Hypothalamus (tissue), 51 donors: ENCODE measurements at places on chromosomes 12 and 14.

DNA sequence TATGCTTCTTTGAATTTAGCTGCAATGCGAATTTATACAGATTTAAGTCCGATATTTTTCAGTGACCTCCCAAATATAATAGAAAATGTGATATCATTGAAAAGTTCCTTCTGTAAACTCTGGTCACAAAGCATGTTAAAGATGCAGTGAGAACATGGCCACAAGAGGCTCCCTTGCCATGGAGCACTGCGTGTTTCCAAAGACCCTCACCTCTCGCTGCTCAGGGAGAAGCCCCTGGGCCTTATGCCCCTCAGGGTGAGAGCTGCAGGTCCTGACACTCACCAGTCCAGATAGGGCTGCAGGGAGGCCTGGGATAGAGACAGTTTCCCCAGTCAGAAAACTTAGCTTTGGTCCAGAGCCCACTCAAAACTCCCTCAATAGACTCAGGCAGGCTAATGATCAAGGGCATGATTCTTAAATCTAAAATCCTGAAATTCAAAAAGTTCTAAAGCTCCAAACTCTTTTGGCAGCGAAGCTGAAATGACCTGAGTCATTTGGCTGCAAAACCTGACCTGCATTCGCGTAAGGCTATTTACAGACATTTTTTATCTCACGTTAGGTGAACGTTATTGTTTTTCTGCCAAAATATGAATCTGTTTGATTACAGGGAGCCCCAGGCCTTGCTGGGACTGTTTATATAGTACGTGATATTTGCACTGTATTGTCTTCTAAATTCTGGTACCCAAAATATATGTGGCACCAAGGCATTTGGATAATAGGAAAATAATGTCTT, 67.8 kb downstream of the CAPZA3 start:
- DNase-seq, result no peak

- DNase-seq, result peak; percentile 72
These were observed 157.9 kb upstream of the PARP11 start for GRCh38 chr12:4030929-4031702.

DNA sequence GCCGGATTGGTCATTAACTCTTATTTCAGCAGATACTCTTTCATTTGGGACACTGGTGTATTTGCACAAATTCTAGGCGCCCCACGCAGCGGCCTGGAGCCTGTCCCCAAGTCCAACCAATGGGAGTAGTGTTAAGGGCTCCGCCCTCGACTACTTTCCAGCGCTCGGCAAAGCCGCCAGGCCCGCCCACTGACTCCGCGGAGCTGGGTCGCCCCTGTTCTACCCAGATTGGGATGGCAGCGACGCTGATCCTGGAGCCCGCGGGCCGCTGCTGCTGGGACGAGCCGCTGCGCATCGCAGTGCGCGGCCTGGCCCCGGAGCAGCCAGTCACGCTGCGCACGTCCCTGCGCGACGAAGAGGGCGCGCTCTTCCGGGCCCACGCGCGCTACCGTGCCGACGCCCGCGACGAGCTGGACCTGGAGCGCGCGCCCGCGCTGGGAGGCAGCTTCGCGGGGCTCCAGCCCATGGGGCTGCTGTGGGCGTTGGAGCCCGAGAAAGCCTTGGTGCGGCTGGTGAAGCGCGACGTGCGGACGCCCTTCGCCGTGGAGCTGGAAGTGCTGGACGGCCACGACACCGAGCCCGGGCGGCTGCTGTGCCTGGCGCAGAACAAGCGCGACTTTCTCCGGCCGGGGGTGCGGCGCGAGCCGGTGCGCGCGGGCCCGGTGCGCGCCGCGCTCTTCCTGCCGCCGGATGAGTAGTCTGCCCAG, at the start of gene ACOT6:
TSS of gene ACOT6 (plus strand) at position 179 of the 707 bp plus-strand sequence. CDS start at position 234, 55 bp downstream.
- peak; percentile 30 for DNase-seq

DNA sequence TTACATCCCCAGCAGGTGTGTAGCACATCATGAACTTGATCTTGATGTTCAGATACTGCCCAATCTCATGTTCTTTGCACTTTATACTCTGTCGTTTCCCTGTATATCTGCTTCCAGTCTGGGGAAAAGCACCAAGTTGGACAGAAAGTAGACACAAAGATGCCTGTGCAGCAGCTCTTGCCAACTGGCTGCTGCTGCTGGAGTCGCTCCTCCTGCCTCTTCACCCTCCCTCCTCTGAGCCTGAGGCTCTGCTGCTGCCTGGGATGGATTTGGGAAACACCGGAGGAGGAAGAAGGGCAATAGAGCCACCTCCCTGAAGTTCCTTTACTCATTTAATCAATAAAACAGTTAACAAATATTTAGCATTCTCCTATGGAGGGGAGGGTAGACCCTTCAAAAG, 32.4 kb downstream of the ADCK1 start:
- no peak for DNase-seq

DNA sequence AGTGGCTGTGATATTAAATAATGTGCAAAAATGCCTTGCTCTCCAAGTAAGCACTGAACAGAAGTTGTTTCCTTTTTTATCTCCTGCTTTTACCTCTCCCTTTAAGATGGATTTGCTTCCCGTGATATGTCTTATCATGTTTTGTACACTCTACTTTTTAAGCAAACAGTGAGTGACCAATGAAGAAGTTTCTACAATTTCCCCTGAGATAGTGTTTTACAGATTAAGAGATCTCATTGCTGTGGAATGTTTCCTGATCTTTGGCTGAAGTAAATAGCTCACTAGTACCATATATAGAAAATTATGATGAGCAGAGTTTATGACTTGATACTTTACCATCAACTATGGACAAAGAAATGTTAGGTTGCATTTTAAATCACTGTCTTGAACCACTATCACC, 184.8 kb upstream of the PDE3A start:
- no peak for DNase-seq

- DNase-seq, result peak; percentile 7
These were observed 65.0 kb downstream of the PITPNM2 start for GRCh38 chr12:123085730-123086487.

DNA sequence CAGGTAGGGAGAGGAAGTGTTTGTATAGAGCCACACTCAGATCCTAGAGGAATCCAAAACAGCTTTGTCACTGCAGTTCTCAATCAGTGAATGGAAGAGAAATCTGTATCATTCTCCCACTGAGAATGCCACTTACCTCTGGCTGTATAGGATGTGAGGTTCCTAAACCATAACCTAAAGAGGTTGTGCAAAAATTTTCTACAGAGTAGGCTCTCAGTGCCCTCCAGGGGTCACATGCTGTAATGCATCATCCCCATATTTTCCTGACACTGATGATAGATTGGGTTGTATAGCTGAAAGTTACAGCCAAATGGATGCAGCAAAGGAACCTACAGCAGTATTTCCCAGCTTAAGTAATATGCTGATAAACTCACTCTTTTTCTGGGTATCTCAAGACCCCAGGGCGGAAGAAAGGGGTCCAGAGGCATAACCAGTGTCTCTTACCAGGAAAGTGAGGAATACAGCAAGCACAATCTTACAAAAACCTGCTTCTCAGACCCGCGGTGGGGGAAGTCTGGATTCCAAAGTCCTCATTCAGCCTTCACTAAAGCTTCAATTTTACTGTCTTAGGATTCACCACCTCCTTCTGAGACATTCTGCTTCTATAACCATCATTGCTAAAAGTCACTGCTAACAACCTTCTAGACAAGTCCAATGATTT, 3.8 kb downstream of the BCDIN3D start:
- no peak for DNase-seq

GRCh38 chr14:69685716-69686115, 74.3 kb downstream of the SUSD6 start:
- DNase-seq, result peak; percentile 31

- DNase-seq, result peak; percentile 60
These were observed at the start of gene ADCY6 for GRCh38 chr12:48788854-48789775. TSS of gene ADCY6 (minus strand) at chr12:48789089. CDS start at chr12:48783434, 5,655 bp downstream.

DNA sequence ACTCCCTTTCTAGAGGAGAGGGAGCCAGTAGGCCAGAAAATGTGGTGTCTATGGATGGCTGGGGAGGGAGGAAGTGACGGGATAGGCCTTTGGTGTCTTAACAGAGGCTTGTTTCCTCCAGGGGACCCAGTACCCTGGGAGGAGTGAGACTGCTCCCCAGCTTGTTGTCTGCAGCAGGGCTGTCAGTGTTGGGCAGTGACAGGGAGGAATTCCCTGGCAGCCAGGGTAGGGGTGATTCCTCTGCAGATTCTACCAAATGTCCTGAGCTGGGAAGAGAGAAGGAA, 64.0 kb downstream of the GALNT16 start:
- DNase-seq, result no peak

DNA sequence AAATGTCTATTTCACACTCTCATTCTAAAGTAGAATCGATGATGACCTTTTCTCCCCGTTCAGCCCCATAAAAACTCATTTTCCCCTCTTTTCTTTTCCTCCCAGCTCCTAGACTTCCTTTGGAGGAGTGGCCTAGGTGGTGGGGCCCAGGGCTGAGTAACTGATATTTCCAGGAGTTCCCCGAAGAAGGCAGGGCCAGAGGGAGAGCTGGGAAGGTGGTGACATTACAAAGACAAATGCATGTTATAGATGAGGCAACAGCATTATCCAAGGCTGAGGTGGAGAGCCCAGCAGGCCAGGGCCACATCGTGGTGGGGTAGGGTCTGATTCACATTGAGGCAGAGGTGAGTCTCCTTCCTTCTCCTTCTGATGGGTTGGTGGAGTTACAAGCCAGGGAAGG, 22.2 kb upstream of the HDAC7 start:
- DNase-seq, result no peak

- DNase-seq, result no peak
These were observed 280.5 kb downstream of the FBXL14 start for GRCh38 chr12:1313906-1314305.

DNA sequence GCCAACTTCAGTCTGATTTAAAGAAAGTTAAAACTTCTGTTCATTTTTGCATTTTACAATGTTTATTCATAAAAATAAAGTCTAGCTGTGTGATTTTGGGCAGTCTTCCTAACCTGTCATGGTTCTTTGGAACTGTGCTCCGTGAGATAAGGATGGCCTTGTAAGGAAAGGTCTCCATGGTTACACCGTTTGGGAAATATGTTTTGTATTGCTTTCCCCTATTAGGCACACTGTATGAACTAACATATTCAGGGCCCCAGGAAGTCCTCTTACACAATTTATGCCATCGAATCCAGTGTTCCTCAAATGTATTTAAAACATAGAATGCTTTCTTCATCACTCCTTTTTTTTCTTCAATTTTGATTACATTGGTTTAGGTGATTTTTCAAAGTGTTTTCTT, 54.5 kb downstream of the APAF1 start:
- no peak for DNase-seq

- DNase-seq, result no peak
These were observed 1409.5 kb downstream of the AACS start for GRCh38 chr12:126474703-126475102.

GRCh38 chr12:108689314-108690190, 41.8 kb downstream of the CORO1C start:
- no peak for DNase-seq

DNA sequence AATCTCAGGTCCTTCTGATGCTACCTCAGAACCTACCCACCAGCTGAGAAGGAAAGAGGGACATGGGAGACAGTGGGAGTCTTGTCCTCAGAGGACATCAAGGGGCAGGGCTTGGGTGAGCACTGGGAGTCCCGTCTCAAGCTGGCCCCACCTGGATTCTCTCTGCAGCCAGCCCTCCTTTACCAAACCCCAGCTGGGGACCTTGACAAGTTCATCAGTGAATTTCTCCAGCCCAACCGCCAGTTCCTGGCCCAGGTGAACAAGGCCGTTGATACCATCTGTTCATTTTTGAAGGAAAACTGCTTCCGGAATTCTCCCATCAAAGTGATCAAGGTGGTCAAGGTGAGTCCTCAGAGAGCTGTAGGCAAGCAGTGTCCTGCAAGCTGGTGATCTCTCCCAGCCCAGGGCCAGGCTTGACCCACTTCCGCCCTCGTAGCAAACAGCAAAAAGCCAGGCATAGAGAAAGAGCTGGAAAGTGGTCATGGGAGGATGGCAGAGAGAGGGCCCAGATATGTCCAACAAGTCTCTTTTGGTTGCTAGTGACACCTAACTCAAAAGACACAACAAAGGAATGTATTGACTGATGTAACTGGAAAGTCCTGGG, 14.2 kb upstream of the OAS2 start:
- DNase-seq, result no peak

DNA sequence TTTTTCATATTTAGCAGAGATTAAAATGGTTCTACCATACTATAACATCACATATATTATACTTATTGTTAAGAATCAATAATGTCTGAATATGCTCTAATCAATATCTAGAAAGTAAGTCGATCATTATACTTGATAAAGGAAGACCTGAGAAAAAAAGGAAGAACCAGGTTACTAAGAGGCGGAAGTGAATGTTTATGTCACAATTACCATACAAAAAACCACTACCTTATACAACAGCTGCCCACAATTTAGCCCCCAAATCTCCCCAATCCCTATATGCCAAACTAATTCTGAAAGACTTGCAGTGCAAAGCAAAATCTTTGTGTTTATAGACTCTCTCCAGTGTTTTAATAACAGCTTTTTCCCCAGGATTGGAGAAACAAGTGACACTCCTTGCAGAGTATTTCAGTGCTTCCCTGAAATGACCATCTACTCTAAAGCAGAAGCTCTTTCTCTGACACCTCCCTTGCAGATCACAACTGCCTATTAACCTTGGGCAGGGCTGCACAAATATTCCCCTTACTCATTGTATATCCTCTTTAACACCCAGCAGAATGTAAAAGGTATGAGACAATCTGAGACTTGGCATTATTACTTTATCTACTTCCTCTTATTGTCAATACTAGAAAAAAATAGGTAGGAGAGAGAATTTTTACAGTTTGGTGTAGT, 12.7 kb upstream of the SLC2A3 start:
- no peak for DNase-seq

DNA sequence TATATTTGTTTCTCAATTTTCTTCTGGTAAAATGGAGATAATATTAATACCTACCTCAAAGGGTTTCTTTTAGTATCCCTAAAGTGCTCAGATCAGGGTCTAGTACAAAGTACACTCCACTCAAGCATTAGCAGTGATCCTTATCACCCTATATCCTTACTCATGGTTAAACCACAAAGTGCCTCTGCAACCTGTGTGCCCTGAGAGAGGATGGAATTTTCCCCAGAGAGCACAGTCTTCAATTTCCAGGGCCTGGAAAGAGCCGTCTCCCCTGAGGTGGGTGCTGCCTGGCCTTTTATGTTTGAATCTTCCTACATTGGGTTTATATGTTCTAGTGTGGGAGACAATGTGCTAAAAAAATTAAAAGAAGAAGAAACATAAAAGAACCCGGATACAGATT, 183.1 kb upstream of the FBXO33 start:
- DNase-seq, result no peak

DNA sequence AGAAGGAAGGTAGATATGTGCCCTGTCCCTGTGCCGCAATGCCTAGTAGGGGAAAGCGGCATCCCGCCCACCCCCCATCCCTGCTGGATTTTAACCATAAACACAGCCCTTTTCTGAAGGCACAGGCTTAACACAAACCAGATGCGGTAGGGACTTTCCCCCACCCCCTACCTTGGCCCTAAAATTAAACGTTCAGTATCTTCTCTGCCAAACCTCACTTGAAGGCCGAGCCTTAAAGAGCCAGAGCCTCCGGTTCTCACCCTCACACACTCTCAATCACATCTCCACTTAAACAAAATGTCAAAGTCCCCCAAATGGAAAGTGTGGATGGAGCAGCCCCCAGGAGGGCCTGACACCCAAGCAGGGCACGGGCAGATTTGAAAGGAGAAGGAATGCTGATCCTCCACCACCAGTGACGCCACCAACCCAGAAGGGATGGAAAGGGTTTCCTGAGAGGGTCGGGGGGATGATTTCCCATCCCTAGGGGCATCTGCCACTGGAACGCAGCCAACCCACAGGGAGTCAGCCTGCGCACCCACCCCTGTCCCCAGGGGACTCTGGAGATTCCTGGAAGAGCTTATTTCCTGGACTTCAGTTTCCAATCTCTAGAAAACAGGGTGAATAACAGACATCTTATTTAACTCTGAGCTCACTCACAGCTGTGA, 26.4 kb downstream of the ACTN1 start:
- DNase-seq, result no peak

- no peak for DNase-seq
These were observed 1.1 kb upstream of the AQP5 start for GRCh38 chr12:49960474-49961110.
